ENCODE measurements at places on chromosomes 1 and 21.

DNA sequence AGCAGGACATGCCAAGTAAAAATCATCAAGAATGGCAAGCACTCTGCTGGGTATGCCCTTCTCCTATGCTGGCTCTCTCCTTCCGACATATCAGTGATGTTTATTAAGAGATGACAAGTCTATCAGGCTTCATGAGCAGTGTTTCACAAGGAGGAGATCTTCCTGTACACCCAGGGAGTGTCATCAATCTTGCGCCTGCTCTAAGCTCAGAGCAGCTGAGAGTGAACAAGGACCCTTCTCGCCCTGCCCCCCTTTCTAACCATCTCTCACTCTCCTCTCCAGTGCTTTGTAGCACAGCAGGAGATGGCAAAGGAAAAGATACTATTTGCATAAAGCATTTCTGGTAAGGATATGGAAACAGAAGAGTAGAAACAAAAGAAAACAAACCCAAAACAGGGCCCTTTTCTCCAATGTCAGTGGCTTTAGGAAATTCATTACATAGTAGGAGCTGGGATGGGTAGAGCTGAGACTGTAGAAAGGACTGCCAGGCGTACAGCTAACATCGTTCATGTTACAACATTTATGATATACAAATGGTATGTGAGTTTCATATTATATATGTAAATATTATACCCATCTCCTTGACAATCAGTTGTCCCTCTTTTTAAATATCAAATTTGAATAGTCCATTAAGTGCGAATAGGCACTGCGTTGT lies 201.7 kb downstream of the NUF2 start:
- no peak for DNase-seq

DNA sequence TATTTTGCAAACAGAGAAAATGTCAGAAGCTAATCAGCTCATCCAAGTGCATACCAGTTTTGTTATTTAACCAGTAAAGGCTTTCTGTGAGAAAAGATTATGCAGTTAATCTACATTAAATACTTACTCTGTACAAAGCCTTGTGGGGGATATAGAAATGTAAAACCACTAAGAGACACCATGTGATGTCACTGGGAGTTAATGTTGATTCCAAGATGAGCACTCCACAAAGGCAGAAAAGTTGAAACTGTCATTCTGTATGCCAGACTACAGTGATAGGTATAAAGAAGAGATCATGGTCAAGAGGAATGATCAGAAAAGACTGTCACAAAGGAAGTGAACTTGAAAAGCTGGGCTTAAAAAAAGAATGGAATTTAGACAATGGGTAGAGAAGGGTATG lies 100.3 kb upstream of the SGIP1 start:
- peak; percentile 28 for DNase-seq

DNA sequence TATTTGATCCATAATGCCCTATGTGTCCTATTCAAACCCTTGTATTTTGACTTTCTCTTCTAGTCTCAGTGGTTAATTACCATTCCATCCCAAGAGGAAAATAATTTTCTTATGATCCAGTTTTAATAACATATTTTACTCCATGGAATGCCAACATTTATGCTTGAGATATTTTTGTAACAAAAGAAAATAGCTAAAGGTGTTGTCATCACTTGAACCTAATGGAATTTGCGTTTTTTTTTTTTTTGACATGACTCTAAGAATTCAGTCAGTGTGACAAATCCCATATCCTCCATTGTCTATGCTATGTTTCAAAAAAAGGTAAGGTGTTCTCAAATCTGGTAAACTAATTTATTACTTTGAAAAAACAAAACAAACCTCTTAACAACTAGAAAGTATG lies 324.1 kb upstream of the ADAMTS5 start:
- DNase-seq, result no peak

DNA sequence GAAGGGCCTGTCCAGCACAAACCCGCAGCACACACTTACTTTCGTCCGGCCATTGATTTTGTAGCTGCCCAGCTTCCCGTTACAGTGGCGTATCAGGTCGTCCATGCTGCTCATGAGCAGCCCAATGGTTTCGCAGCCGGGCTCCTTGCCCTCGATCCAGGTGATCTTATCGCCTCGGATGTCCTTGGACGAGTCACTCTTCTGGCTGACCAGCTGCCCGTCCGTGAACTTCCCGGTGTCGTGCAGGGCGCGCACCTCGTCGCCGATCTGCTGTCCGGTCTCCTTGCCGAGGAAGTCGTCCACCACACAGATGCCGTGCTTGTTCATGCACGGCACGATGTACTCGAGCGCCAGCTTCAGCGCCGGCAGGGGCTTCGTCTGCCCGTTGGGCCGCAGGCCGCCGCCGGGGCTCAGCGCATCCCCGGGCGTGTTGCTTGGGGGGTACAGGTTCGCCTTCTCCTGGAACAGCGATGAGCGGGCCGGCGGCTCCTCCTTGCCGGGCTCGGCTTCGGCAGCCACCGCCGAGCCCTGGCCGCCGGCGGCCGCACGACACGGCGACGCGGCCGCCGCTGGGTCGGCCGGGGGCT lies 1.0 kb downstream of the EGLN1 start:
- peak; percentile 65 for DNase-seq

DNA sequence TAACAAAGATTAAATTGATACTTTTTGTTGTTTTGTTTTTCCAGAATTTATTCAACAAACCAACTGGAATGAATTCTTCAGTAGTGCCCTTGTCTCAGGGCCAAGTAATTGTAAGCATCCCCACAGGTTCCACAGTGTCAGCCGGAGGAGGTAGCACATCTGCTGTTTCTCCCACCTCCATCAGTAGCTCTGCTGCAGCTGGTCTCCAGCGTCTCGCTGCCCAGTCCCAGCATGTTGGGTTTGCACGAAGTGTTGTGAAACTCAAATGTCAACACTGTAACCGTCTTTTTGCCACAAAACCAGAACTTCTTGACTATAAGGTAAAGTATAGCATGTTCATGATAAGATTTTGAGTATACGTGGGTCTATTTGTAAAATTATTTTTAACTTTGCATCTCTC lies 118.5 kb downstream of the ZMYM4 start:
- no peak for DNase-seq

DNA sequence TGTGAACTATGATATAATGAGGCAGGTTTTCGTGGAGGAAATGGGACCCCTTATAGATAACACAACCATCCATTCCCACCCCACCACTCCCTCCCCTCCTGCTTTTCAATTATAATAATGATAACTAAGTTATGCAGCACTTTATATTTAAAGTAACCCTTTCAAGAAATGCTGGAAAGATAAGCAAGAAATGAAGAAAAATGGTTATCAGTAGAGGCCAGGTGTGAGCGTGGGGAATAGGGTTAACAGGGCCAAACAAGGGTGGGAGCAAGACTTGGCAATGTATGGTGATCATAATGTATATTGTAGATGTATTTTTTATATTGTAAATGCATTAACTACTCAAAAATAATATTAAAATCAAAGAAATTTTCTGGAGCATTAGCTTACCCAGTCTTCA lies 133.4 kb downstream of the PBX1 start:
- no peak for DNase-seq

- no peak for DNase-seq
These were observed 25.6 kb downstream of the AK2 start for GRCh38 chr1:33010932-33011731.

DNA sequence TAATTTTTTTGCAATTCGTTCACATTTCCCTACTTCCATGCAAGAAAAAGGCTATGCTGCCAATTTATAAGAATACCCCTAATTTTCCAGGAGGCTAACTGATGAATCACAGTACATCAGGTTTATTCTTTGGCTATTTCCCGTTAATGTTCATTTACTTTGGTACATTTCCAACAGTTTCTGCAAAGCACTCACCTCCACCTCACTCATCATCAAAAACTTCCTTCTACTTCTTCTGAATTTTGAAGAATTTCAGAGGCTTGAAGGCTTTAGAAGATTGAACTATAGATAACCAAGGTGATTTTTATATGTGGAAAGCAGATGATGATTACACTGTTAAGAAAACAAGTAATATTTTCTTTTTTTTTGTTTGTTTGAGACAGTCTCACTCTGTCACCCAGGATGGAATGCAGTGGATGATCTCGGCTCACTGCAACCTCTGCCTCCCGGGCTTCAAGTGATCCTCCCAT lies 60.5 kb upstream of the HP1BP3 start:
- no peak for DNase-seq

- DNase-seq, result no peak
These were observed 9.8 kb upstream of the CAPZB start for GRCh38 chr1:19495000-19495656.

GRCh38 chr1:25257196-25257595 lies 9.9 kb upstream of the RSRP1 start:
- no peak for DNase-seq

DNA sequence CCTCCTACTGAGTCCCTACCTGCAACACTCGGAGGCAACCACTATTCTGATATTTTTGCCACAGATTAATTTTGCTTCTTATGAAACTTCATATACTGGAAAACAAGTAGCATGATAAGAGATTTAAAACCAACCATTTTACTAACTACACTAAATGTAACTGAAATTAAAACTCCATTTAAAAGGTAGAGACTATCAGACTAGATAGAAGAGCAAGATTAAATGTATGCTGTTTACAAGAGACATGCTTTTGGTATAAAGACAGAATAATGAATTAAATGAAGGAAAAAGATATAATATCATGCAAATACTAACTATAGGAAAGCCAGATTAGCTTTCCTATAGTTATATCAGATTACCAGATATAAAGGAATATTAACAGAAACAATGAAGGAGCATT lies 175.9 kb downstream of the DYRK1A start:
- DNase-seq, result no peak

DNA sequence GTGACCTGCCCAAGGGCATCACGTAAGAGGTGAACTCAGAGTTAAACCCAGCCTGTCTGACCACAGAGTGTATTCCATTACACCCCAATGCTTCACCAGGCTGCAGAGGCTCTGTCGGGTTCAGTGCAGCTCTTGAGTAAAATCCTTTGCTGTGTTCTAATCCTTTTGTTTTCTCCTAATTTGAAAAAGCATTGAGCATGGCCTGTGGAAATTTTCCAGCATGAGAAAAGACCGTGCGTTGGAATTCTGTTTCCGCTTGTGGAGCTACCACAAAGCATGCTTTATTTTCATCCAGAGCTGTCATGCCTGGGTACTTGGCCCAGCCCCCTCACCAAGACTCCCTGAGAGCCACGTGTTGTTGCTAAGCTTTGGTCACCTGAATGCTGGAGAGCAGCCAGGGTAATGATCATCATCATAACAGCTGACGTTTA lies 317.6 kb downstream of the PRDM2 start:
- no peak for DNase-seq

DNA sequence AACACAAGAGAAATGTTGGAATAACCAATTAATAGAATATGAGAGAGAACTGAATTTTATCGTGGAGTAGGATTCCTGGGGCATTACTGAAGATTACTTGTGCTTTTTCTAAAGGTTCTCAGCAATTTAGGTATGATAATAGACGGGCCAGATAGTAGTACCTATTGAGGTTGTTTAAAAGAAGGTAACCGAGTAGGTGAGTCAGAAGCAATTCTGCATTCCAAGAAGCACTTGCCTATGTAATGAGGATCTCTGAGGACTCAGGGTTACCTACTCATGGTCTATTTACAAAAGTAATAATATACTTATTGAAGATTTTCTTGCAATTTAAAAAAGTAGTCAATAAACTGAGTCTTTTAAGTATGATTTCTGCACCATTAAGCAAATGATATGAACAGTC lies 1469.8 kb downstream of the BRINP3 start:
- no peak for DNase-seq

- DNase-seq, result no peak
These were observed 23.3 kb upstream of the OTUD3 start for GRCh38 chr1:19858893-19859292.

GRCh38 chr21:45055861-45056260 lies 18.5 kb upstream of the ADARB1 start:
- no peak for DNase-seq

DNA sequence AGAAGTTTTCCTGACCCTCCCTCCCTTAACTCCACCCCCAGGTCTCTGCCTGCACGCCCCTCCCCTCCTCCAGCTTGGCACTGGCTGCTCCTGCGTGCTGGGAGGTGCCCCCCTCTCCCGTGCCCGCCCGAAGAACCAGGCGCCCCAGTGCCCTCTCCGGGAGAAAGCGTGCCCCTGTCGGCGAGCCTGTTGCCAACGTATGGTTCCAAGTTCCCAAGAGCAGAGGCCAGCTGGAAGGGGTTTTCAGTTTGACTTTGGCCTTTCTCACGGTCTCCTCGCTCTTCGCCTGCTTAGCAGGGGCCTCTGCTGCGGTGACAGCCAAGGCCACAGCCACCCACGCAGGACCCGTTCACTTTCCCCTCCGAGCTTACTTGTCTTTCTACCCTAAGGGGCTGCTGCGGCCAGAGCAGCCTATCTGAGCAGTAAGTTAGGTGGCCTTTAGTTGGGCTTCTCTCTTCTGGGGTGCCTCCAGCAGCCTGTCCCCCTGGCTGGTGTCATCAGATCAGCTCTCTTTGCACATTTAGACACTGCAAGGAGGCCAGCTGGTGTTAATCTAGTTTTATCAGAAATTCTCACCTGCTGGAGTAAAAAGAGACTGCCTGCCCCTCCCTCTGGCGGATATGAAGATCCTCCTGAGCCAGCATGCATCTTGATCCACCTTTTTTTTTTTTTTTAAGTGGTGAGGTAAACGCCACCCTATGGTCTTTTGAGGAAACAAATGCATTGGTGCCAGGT lies 1.5 kb downstream of the STUM start:
- peak; percentile 67 for DNase-seq

DNA sequence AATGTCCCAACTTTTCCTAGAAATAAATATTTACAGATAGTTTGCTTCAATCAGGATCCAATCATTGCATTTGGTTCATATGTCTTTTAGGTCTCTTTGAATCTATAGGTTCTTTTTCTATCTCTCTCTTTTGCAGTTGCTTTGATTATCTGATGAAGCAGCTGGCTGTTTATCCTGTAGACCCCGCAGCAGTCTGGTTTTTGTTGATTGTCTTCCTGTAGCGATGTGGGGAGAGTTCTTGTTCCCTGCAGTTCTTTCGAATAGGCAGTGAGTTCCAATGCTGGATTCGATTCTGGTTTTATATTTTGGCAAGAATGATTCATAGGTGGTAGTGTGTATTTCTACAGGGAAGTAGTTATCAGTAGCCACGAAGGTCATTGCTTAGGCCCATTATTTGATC lies 7.4 kb upstream of the MIXL1 start:
- DNase-seq, result no peak

- DNase-seq, result peak; percentile 90
These were observed 18.7 kb upstream of the AK2 start for GRCh38 chr1:33055210-33056008.
